Activated CD8-positive, alpha-beta memory T cell treated with anti-CD3 and anti-CD28 coated beads for 1 hour (primary cell): ENCODE measurements at places on chromosomes 3 and 15.
A peak's percentile ranks its signal among the peaks of the same experiment; 100 is the strongest.

- no peak for DNase-seq
These were observed 25.5 kb downstream of the RFT1 start for GRCh38 chr3:53104762-53105161.

GRCh38 chr15:34239151-34239808, 14.5 kb downstream of the EMC4 start:
- DNase-seq, result no peak

- DNase-seq, result no peak
These were observed 536 bp downstream of the SNAPC5 start for GRCh38 chr15:66496951-66497501.

- no peak for DNase-seq
These were observed 5.3 kb downstream of the PLEKHO2 start for GRCh38 chr15:64847016-64847415.

GRCh38 chr3:61181874-61182273, 69.4 kb downstream of the FHIT start:
- no peak for DNase-seq

DNA sequence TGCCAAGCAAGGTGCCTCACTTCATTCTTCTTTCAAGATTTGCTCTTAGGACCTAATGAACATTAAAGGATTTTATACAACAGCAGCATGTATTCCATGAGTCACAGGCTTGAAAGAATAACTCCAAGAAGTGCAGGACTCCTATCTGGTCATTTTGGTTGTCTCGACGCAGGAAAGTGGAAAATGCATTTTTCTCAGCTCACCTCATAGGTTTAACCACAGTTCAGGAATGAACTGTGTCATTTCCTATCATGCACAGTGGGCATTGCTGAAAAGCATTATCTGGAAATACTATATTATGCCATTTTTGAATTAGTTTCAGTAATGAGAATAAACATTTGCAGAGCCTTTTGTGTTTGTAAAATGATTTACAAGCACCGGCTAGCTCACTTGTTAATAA, 98.7 kb upstream of the BFSP2 start:
- DNase-seq, result no peak

GRCh38 chr3:197001106-197001971, 28.3 kb downstream of the MELTF start:
- no peak for DNase-seq

DNA sequence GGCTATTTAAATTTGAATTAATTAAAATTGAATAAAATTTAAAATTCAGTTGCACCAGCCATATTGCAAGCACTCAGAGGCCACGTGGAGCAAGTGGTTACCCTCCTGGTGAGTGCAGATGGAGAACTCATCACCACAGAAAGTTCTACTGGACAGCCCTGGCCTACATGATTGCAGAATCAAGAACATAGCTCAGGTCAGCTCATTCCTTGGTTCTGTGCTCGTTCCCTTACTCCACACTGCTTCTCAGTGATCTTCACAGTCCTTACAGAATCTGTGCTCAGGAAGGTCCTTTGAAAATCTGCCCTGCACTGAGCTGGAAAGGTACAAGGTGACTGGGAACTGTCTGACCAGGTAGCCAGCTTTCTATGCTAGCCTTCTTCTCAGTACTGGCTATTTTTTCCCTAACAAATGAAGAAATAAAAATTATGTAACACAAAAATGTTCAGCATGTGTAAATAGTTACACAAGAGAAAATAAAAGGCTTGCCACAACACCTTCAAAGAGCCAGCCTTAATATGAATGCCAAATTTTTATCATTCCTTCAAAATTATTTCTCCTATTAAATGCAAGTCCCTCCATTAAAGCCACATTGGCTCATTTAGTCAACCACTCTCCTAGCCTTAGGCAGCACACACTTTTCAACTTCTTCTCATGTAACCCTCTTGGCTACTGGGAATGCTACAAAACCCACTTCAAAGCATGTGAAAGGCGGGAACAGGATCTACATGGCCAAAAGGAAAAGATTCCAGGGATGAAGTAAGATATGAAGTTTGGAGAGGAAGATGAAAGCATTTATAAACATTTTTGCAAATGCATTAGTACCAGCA, 326.4 kb upstream of the WNT5A start:
- DNase-seq, result no peak

DNA sequence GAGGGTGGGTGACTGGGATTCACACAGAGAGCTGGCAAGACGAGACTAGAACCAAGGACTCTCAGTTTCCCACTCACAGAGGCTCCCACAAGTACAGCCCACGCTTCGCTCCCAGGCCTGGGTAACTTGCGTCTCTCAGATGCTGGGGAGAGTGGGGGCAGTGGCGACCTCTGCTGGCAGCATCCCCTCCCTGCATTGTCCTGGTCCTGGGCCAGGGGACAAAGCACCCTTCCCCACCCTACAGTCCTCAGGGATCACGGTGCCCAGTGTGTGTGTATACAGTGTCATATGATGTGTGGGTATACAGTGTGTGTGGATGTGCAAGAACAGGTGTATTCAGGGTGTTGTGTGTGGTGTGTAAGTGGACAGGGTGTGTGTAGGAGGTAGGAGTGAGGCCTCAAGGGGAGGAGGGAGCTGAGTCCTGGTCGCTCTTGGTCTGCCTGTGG, 12.8 kb downstream of the VILL start:
- peak; percentile 38 for DNase-seq

GRCh38 chr3:30289324-30289723, 317.1 kb upstream of the TGFBR2 start:
- no peak for DNase-seq

- no peak for DNase-seq
These were observed 13.9 kb upstream of the LRRC15 start for GRCh38 chr3:194383276-194383940.

DNA sequence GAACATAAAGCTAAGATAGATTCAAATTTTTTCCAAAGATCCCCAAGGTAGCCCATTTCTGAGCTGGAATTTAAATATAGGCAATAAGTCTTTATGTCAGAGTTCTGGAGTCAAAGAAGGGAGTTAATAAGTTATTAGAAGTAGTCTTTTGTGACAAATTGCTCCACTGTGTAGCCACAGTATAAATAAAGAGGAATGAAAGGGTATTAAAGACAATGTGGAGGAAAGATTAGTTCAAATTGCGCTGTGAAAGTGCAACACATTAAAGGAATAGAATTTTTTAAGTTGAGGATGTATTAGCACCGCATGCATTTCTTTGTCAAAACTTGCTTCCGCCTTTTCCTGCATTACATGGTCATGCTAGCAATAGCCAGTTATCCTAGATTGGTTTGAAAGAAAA, 666.6 kb upstream of the CCDC54 start:
- DNase-seq, result no peak

GRCh38 chr3:159751752-159752151, 236.9 kb upstream of the IL12A start:
- DNase-seq, result no peak

- DNase-seq, result no peak
These were observed 1.9 kb downstream of the UQCRC1 start for GRCh38 chr3:48607519-48607918.

- no peak for DNase-seq
These were observed 172.6 kb downstream of the PLCL2 start for GRCh38 chr3:17057321-17057720.

DNA sequence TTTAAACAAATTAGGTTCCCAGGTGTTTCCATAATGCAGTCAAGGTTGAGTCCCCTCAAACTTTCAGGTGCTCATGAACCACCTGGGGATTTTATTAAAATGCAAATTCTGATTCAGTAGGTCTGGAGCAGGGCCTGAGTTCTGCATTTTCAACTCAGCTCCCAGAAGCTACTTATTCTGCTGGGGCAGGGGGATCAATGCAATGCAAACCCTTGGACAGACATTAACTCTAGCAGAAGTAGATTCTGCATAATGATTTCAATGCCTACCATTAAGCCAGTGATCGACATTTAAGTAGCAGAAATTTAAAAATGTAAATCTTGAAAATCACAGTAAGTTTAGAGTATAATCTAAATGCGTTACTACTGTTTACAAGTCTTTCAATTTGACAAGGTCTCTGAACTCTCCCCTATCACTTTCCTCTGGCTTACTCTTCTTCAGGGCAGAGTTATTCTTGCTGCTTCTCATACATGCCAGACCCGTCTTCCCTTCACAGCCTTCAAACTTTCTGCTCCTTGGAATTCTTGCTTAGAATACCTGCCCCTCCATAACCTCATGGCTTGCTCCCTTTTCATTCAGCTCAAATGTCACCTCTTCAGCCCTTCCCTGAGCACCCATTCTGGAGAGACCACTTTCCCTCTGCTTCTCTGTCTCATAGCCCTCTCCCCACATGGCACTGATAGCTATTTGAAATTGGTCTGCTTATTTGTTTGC, 19.3 kb upstream of the DPPA4 start:
- no peak for DNase-seq

DNA sequence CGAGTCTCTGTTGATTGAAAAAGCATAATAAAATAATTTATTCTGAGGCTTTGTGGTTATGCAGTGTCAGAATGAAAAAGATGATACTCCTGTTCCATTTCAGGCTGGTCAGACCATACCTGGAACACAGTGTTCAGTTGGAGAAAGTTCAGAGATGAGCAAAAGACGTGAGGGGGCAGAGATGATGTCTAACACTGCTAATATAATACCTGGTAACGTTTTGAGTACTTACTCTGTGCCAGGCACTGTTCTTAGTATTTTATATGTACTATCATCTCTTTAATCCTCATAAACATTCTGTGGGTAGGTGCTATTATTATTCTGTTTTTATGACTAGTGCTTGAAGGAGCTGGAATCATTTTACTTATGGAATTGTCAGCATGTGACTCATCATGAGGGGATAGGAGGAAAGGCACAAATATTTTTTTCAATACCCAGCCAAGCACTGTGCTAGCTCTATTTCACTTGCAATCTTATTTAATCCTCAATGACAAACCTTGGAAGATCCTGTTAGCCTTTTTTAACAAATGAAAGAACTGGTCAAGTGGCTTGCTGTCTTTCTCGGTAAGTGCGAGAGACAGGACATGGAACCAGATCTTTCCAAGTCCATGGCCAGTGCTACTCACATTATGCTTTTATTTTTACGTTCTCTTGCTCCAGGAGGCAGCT, 31.8 kb downstream of the IQGAP1 start:
- no peak for DNase-seq

- DNase-seq, result no peak
These were observed 30.6 kb downstream of the ZFAND6 start for GRCh38 chr15:80090041-80090440.

DNA sequence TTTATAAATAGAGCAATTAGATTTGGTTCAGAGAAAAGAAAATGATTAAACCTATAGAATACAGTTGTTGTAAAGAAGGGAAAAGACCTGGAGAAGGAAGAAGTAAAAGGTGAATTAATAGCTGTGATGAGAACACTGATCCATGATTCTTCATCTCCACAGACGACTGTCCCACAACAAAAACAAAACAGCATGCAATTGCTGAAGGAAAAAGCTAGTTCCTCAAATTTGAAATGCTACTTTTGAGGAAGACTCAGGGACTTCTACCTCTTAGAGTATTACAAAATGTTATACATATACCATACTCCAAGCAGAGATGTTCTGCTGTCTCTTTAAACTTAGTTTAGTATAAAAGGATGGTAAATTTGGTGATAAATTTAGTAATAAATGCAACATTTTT, 21.5 kb downstream of the ALCAM start:
- no peak for DNase-seq

DNA sequence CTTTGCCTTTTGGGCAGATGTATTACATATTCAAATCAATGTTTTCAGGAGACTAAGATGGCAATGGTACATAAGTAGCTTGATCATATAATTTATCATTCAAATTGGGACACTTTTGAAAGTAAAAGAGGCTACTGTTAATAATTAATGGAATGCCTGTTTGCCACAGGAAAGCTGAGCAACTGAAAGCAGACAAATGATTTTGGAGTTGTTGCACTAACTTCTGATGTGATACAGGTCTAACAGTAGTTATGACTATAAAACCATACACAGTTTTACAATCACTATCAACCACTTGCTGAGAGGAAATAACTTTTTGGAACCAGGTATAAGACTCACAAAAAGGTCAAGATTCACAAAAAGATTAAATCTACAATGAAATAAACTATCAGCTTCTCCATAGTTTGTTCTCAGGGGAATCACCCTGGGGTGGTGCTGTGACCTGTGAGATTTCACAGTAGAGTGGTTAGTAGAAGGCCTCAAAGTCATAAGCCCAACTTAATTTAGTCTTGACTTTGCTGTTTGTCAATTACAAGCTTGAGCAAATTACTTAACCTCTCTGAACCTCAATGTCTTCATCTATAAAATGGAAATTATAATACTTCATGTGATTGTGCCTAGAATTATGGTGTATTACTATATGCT, 42.7 kb downstream of the HHLA2 start:
- no peak for DNase-seq

DNA sequence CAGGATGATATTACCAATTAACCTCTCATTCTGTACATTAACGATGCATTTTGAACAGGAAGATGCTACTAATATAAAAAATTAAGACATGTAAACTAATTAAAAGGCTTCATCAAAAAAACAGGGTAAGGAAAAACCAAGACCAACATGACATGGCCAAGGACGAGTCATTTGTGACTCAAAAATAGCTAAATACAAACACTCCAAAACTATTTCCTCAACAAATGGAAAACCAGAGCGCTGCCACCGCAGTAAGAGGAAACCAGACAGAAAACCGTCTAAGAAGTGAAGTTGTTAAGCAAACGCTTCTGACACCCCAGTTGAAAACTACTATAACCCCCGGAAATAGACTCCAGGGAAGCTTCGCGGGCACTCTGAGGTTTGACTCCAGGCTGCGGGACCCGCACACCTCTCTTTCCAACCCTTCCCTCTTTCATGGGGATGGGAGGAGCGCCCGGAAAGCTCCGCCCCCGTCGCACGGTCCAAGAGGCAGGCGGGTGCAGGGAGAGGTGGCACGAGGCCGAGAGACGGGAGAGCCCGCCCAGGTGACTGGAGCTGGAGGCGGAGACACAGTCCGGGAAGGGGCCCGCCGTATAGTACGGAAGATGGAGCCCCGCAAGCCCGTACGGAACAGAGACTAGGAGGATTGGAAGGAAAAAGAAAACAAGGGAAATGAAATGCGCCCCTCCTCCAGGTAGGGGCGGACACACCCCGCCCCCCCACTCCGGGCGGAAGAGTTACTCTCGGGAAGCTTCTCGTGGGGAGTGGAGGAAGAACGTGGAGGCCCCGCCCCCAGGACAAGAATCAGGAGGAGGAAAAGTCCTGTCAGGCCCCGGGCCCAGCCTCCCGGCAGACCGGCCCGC, 708 bp downstream of the DCAF1 start:
- peak; percentile 49 for DNase-seq

DNA sequence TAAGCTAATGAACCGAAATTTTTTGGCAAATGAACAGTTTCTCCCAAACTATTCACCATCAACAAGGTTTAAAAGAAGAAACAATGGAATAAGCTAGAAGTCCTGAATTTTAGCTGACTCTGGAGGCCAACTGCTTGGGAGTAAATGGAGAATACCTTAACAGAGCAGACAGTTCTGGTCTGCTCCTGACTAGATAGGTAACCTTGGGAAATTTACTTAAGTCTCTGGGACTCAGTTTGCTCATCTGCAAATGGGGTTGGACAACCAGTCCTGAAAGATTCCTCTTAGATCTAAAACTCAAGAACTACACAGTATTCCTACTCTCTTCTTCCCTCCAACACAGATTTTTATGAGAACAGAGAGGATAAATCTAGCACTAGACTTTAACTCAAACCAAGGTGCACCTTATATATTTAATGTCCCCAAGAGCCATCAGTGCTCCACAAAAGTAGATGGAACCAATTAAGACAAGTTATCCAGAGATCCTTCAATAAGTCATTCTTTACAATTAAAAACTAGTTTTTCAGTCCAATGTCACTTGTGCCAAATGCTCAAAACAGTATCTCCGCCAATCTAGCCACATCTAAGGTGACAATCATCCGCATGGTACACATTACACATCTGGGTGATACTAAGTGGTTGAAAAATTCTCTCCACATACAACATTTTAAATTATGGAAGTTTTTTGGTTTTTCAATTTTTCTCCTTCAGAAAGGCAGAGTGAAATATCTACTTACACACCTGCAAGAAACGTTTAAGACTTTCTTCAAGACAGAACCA, 1.5 kb downstream of the RHOA start:
- DNase-seq, result no peak
